ENCODE measurements at places on chromosomes 7 and 10.

- DNase-seq = no peak
These were observed 111.3 kb upstream of the IGFBP3 start for GRCh38 chr7:46032353-46032752.

DNA sequence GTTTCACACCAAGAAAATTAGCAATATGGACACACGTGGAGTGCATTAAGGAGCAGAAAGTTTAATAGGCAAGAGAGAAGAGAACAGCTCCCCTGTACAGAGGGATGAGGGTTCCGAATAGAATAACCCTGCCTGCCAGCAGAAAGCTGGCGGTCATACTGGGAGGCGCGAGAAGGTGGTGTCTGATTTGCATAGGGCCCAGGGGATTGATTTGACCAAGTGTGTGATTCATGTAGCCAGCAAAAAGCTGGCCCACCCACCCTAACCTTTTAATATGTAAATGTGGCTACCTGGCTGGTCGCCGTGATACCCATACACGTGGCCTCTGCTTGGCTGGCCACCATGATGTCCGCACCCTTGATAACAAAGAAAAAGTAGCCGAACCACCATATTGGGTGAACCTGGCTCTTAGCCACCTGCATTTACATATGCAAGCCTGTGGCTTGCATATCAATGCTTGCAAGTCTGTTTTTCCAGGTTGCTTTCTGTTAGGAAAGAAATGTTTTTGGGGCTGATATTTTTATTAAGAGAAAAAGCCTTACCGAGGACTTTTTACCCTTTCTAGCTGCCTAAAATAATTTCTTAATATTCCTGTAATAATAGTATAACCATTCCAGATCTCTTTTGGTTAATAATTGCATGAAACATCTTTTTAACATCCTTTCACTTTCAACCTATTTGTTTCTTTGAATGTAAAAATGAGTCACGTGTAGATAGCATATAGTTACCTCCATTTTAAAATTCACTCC is 20.5 kb upstream of the VWDE start:
- no peak for DNase-seq

DNA sequence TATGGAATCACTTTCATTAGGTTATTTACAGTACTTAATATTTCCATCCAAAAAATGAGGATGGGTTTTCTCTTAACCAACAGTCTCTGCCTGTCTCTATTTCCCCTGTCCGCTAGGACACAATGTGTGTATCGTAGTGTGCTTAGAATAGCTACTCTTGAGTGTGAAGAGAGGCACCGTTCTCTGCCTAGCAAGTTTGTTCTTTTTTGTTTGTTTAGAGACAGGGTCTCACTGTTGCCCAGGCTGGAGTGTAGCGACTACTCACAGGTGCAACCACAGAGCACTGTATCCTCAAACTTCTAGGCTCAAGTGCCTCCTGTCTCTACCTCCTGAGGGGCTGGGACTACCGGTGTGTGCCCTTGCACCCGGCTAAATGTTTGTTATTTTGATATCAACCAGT is 121.9 kb downstream of the ANK3 start:
- DNase-seq = no peak

DNA sequence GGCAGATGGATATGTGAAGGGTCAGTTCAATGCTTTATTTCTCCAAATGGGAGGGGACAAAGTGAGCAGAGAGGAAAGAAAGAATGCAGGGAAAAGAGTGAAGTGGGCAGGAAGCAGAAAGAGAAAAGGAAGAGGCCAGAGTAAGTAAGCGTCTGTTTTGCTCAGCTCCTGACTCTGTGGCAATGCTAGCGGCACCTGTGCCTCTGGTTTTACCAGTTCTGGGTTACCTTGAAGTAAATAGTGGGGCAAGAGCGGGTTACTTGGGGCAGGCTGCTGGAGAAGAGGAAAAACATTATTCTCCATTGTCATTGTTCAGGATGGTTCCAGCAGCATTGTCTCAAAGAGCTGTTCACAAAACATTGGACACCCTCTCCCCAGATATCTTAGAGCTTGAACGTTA is 1.9 kb downstream of the TAS2R40 start:
- no peak for DNase-seq

DNA sequence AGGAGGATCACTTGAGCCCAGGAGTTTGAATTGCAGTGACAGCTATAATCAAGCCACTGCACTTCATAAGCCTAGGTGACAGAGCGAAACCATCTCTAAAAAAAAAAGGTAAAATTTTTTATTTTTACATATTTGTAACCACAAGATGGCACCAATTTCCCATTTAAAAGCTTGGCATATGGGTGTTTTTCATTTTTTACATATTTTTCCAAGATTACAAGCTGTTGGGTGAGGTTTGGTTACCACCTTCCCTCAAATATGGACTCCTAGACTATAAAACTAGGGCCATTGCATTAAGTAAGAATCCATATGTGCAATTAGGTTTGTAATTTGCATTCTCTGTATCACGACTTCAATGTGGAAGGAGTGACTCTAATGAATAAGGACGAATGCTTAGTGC is 129.3 kb upstream of the ACBD5 start:
- DNase-seq = no peak

GRCh38 chr7:1623810-1624209 is 46.3 kb upstream of the ELFN1 start:
- no peak for DNase-seq

DNA sequence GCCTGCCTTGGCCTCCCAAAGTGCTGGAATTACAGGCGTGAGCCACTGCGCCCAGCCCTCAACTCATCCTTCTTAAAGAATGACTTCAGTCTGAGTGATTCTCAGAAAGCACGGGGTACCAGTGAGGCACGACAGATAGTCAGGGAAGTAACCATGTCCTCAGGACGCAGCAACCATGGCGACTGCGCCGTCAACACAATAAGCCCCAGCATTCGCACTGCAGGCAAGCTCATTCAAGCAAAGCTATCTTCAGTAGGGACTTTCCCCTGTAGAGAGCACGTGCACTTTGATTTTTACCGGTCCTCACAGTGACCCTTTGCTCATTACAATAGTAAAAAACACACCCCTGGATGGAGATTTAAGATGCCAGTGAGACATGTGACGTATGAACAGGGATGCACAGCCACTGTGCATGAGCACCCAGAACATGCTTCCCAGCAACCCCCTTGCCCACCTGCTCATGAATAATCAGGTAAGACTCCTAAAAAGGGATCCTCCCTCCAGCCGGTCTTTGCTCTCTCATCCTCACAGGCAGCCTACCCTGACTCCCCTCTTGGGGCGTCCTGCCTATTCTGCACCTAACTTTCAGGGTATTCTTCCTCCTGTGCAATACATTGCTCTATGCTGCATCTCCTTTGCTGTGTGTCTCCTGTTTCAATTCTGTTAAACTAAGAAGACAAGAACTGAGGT is 9.1 kb downstream of the WDR86 start:
- DNase-seq = no peak

DNA sequence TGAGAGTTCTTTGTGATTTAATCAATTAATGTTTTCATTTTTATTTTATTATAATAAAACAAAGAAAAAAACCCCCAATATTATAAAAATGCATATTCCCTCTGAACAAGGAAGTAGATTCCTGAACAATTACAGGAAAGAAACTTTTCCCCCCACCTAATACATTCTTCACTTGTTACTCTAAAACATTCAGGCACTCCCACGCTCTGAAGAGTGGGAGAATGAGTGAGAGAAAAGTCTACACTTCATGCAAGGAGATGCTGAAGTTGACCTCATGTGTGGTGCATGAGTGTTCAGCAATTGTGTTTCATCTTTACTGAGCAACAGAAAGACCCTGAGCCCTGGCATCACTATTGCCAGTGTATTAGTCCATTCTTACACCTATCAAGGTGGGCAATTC is 244.2 kb upstream of the IGFBP3 start:
- DNase-seq = no peak

DNA sequence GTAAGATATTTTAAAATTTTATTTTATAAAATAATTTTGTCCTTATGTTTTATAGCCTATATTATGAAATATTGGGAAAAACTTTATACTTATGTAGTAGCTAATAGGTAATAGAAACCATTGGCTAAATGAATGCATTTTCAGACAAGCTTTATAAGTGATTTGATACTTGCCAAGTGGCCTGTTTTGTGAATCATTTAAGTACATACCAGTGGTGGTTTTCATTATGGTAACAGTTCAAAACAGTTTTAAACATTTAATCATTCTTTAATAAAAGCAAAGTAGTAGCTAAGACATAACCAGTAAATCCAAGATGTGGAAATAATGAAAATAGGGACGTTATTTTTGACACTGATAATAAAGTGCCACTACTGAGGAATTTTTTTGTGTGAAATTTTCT is 182.2 kb downstream of the PHF14 start:
- DNase-seq = no peak

DNA sequence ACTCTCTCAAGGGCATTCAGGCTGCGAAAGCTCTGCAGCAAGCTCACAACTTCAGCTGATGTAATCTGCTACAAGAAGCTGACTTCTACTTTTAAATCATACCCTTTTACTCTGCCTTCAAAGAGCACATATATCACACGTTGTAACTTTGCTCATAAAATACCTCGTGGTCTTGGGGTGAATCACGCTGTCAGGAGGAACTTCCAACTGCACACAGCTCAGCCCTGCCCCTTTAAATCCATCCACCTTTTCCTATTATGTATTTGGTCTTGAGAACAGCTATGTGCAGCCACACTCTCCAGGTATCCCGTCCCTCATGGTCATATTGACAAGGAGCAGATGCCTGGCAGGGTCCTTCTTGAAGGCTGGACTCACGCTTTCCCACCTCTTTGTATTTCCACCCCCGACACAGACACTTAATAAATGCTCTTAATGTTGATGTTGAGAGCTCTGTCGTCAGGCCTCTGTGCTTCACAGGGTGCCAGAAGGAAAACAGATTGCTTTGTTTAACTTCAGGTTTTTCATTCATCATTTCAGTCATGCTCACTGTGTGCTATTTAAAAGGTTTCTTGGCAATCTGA is 47.6 kb downstream of the ICA1 start:
- no peak for DNase-seq

DNA sequence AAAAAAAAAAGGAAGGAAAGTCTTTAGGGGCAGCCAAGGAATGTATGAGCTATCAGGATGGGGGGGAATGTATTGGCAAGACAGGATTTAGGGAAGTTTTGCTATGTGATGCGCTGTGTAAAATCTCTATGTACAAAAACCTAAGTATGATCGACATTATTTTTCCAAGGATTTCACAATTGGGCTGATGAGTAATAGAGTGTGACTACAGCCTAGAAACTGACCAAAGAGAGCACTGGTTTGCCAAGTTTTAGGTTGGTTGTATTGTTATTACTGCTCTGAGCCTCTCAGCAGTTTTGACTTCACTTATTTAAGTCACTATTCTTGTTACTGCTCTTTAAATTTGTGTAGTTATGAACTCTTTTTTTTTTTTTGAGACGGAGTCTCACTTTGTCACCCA is 107.3 kb downstream of the NRCAM start:
- DNase-seq = no peak

DNA sequence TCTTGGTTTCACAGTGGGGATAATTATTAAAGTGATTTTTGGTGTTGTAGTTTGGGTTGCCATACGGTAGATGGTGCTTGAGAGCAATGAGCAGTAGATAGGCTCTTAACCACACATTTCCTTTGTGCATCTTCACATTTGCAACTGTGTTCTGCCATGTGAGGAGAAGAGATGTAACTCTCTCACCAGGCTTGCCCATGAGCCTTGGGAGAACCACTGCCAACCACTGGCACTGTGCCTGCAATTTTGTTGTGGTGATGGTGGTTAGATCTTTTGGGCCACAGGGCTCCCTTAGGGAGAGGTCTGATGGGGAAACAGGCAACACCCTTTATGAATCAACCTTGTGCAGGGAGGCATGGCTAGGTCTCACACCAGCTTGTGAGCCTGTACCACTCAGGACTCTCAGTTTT is 204.3 kb downstream of the CCDC7 start:
- DNase-seq = no peak

- no peak for DNase-seq
These were observed 198.1 kb downstream of the REEP3 start for GRCh38 chr10:63719226-63719856.

DNA sequence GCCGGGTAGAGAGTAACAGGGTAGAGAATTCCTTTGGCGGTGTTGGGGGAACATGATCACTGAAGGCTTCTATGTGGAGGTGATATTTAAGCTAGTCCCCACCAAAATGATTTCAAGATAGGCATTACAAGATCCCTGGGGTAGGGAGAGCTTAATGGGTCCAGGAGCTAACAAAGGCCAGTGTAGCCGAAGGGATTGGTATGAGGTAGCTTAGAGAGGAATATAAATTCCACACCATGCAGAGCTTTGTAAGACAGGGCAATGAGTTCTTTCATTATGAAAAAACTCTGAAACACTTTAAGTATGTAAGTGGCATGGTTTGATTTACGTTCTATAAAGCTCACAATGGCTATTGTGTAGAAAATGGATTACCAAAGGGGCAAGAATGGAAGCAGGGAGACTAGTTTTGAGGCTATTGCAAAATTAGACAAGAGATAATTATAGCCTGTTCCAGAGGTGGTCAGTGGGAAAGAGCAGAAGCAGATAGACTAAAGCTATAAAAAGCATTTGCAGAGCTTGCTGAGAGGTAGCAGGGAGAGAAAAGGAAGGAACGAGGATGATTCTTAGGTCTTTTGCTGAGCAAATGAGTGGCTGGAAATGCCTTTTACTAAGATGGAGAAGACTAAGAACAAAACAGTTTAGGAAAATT is 119.7 kb upstream of the SLC25A13 start:
- DNase-seq = no peak

- no peak for DNase-seq
These were observed 207.0 kb downstream of the SUGCT start for GRCh38 chr7:40341836-40342235.

GRCh38 chr10:16965740-16966447 is 148.7 kb upstream of the RSU1 start:
- no peak for DNase-seq

DNA sequence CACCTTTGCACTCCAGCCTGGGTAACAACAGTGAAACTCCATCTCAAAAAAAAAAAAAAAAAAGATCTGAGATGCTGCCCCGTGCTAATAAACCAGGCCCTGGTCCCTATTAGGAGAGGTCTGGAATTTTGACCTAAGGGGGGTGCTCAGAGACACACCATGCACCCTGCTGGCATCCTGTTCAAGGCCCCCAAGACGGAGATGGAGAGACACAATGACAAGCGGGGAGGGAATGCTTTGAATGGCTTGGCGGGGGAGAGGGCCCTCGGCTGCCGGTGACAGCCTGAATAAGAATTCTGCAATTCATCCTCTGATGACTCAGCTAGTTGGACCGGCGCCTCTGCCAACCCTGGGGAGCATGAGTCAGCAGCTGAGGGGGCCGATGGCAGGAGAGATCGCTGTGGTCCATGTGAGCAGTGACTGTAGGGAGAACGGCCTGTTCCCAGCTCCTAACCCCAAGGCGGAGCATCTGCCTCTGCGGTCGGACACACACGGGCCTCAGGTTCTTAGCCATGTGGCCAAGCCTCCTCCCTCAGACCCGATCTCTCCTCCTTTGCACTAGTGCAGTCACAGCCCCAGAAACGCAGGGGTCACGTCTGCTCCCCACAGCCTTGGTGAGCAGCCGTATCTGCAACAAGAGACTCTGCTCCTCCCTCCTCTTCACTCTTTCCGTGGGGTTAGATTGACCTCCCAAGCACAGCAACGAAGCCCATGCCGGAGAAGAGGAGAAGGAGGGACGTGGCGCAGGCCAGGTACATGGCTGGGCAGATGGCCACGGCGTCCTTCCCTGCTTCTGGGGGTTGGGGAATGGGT is 14.9 kb downstream of the TRIM56 start:
- DNase-seq = peak; percentile 84

- DNase-seq = no peak
These were observed 21.6 kb downstream of the MMD2 start for GRCh38 chr7:4937411-4937810.

- DNase-seq = no peak
These were observed 60.0 kb downstream of the ICA1 start for GRCh38 chr7:8201846-8202441.

All from caudate nucleus (tissue), 63 donors.